Activated naive CD8-positive, alpha-beta T cell treated with anti-CD3 and anti-CD28 coated beads for 36 hours (primary cell): ENCODE measurements at places on chromosomes 6 and 20. TPM values are rescaled to one million over a fixed set of nuclear protein-coding genes. Genes with fewer than 3 reads are reported as not detected.

GRCh38 chr6:43291708-43292107 is 6.4 kb upstream of the SLC22A7 start:
- H3K4me3 ChIP-seq = no peak overlapping the region
- H3K36me3 ChIP-seq = no peaks in the 10 kb centered on the region
- H3K27ac ChIP-seq = no peak overlapping the region

DNA sequence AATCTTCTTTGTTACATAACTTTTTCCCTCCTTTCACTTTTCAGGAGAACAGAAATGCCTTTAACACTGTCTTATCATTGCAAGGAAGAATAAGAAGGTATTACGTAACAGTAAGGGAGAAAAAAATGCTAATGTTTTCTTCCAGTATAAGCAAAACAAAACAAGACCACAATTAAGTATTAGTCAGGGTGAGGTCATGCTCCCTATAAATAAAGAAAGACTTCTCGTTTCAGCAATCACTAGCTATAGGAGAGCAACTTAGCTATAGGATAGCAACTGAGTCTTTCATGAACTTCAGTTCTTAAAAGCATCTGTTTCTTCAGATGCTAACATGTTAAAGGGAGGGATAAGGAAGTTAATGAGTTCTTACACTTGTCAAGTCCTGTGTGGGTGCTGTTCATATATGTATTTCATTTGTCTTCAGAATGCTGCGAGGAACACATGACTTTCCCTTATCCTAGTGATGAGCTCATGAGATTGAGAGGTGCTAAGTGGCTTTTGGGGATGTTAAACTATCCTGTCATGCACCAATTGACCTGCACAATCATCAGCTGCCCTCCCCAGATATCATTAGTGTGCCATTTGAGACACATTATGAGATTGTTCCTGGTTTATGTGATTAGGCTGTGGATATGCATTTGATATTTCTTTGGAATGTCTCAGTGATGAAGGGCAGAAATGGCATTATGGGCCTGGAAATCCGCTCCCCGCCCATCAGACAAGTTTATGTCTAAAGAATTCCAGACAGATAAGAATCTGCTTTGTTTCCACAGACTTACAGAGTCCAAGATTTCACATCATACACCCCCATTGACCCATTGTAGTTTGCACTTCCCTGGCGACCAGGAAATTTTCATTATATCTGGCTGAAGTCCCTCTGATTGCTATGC is 37.5 kb downstream of the LAMA4 start:
- H3K4me1 ChIP-seq = peaks cover 4% of the 10 kb centered on the region
- H3K27me3 ChIP-seq = peaks cover 22% of the 10 kb centered on the region
- H3K27ac ChIP-seq = no peak overlapping the region
- H3K36me3 ChIP-seq = no peaks in the 10 kb centered on the region

- no peak for DNase-seq
- H3K4me1 ChIP-seq = peaks cover 3% of the 10 kb centered on the region
- no peak overlapping the region for H3K4me3 ChIP-seq
- H3K27me3 ChIP-seq = peaks cover 18% of the 10 kb centered on the region
- H3K36me3 ChIP-seq = no peaks in the 10 kb centered on the region
Observed at GRCh38 chr6:106916891-106917290, 57.6 kb downstream of the CD24 start.

- H3K36me3 ChIP-seq = no peaks in the 10 kb centered on the region
- no peaks in the 10 kb centered on the region for H3K4me1 ChIP-seq
- DNase-seq = no peak
- H3K4me3 ChIP-seq = no peak overlapping the region
Observed at GRCh38 chr6:85185977-85186376, 263.9 kb upstream of the NT5E start.

GRCh38 chr6:87829622-87830121 is 127.6 kb upstream of the AKIRIN2 start:
- H3K4me3 ChIP-seq = no peak overlapping the region
- DNase-seq = no peak
- no peaks in the 10 kb centered on the region for H3K36me3 ChIP-seq

GRCh38 chr20:10318291-10319024 is 99.8 kb downstream of the SNAP25 start:
- peaks cover 21% of the 10 kb centered on the region for H3K27me3 ChIP-seq
- H3K36me3 ChIP-seq = no peaks in the 10 kb centered on the region
- no peaks in the 10 kb centered on the region for H3K4me1 ChIP-seq
- H3K27ac ChIP-seq = no peak overlapping the region
- no peak overlapping the region for H3K4me3 ChIP-seq

GRCh38 chr6:89501753-89502152 is 68.8 kb downstream of the ANKRD6 start:
- H3K36me3 ChIP-seq = no peaks in the 10 kb centered on the region
- no peak overlapping the region for H3K4me3 ChIP-seq
- peaks cover 9% of the 10 kb centered on the region for H3K27me3 ChIP-seq
- no peaks in the 10 kb centered on the region for H3K4me1 ChIP-seq

Gene C20orf204
- total RNA-seq = 2.1 TPM
